Mammary epithelial cell (primary cell): ENCODE measurements at places on chromosomes 3 and 15. TPM values are rescaled to one million over a fixed set of nuclear protein-coding genes. Genes with fewer than 3 reads are reported as not detected.
A peak's percentile ranks its signal among the peaks of the same experiment; 100 is the strongest.

GRCh38 chr3:53554559-53555067 lies 60.2 kb downstream of the CACNA1D start:
- no peak for DNase-seq

DNA sequence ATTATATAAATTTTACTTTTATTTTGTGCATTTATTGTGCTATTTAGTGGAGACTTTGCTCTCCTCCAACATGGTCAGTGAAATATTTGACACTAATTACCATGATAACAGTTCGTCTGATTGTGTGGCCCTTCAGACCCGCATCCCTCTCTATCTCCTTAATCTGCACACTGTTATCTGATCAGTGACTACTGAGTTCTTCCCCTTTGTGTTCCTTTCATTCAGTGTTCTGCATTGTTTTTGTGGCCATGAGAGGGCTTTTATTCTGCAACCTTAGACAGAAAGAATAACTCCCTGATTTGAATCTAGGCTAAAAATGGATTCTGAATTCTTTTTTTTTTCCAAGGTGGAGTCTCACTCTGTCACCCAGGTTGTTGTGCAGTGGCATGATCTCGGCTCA lies 11.9 kb upstream of the FMN1 start:
- no peak for DNase-seq

GRCh38 chr3:196569003-196569516 lies 600 bp downstream of the FBXO45 start:
- DNase-seq: peak; percentile 61

DNA sequence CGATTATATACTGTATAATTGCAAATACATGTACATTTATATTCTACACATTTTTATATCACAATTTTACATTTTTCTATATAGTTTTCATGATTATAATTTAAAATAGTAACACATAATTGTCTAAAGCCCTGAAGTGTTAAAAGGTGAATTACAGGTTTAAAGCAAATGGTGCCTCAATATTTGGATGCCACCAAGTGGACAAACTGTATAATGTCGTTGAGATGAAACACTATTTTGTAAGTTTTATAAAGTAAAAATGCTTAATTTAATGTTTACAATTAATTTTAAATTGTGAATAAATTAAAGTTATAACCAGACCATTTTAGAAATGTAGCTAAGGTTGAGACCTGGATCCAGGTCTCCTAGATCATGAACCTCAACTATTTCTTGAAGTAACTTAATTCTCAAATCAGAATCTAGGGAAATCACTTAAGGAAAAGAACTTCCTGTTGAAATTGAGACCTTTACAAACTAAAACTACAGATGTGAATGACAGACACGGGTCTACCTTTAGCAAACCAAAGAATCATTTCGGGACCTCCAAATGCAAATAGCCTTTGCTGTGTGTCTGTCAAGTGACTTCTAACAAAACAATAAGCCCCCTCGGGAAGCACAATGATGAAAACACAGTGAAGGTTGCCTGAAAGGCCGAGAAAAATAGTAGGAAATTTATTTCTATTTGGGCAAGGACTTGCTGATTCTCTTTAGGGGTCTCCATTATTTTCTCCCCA lies 37.8 kb downstream of the EHHADH start:
- peak; percentile 14 for DNase-seq

DNA sequence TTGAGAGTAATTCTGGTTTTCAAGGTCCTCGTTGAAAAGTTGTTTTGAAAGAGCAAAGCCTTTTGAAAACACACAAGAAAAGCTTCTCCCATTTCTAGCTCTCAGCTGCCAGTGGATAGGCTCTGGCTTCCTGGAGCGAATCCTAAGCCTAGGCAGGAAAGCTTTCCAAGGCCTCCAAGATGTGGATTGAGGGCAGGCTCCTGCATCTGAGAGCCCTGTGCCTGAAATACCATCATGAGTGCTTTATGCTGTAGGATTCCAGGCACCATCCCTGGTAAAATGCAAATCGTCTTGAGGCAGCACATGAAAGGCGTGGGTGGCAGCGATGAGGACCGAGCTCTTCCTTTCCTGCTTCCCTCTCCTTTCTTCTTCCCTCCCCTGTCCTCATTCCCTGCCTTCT lies 60.7 kb upstream of the CORO2B start:
- no peak for DNase-seq

DNA sequence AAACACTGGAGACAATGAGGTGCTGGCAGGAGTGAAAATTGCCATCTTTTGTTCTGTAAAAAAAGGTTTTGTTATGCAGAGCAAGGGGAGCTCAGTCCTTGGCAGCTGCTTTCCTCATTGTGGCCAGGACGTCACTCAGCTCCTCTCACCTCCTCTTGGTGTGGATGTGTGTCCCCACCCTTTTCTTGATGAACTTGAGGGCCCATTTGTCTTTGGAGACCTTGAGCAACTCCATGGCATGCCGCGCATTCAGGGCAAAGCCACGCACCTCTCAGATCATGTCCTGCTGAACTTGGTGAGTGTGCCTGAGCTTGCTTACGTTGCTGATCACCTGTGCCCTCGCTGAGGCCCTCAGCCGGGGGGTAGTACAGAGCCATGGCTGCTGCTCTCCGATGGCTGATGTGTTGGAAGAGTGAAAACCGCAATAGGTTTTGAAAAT lies 24.5 kb upstream of the BDH1 start:
- DNase-seq: no peak

DNA sequence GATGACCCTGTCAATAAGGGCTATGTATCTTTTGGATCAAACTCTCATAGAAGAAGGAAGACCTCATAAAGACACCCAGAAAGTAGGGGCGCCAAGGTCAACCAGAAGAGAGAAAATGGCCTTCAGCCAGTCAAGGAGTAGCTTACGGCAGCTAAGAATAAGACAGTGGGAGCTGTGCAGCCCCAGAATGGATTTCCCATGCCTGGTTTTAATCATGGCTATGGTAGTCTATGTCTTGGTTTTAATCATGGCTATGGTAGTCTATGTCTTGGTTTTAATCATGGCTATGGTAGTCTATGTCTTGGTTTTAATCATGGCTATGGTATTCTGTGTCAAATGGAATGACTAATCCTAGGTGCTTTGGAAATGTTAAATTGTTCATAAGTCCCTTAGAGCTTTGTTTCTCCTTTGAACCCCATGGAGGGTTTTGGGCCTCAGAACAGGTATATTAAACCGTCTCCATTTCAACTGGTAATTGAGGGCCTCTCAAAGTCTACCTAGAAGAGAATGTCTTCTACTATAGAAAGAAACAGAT lies 742.0 kb upstream of the CFAP20DC start:
- no peak for DNase-seq

- no peak for DNase-seq
These were observed 62.6 kb upstream of the ATP11B start for GRCh38 chr3:182730675-182731042.

GRCh38 chr3:171480526-171480925 lies 20.3 kb upstream of the TNIK start:
- DNase-seq: no peak

The TUSC7 gene
- polyA plus RNA-seq: not detected

DNA sequence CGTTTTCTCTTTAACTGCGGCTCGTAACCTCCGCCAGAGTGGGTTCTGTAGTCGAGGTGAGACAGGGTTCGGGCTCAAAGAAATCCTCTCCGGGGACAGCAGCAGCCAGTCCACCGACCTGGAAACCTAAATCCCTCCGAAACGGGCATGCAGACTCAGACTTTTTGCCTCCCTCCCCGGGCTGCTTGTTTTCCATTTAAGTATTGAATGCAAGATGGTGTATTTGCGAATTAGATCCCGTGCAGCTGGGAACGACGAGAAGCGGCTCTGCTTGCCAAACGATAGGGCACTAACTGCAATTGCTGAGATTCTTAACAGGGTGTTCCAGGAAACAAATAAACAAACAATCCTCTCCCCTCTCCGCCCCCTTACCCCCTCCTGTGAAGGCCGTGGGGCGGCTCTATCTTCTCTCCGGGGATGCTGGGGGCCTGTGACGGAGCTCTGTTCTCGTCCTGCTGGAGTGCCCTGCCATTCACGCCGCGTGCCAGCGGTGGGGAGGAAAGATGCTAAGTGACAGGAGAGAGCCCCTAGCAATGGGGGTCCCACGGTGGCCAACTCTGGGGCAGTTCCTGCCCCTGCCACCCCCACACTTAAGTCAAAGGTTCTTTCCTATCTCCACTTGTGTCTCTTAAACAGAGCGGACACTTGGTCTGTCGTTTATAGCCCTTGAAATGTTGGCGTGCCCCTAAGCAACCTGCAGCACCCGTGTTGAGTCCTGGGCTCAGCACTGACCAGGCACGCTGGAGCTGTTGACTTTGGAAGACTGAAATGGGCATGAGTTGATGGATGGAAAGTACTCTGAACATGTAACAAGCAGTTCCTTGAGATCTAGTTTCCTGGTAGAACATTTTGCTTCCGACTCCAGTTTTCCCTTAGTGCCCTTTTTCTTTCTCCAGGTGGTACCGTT lies 1.3 kb upstream of the ETV5 start:
- DNase-seq: no peak

DNA sequence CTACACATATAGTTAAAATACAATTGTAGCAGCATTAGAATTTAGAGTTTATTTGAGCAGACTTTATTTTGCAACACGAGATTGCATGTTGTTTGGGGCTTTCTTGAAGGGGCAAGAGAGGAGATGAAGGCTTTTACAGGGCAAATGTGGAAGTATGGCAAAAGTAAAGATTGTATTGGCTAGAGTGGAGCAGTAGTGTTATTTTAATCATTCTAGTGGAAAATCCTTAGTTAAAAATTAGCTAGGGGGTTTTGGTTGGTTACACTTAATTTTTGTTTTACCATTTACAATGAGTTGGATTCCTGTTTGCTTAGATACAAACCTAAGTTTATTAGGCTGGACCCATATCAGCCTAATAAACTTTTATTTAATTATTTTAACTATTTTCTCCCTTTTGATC lies 4.6 kb downstream of the OR5H15 start:
- DNase-seq: no peak

DNA sequence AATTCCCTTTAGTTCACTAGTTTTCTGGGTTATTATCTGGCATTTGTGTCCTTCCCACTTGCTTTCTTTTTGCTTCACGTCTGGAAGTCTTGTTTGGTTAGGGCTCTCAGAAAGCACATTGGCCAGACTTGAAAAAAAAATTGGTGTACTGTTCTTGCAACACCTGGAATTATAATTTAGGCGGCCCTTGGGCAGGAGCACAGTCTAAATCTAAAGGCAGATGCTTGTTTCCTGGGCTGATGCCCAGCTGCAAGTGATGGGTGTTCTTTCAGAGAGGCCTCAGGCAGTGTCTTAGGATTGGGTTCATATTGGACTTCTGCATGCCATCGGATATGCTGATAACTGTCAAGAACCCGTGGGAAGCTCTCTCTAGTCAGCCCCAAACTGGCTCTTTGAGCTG lies 521.5 kb downstream of the PDCD6IP start:
- no peak for DNase-seq

DNA sequence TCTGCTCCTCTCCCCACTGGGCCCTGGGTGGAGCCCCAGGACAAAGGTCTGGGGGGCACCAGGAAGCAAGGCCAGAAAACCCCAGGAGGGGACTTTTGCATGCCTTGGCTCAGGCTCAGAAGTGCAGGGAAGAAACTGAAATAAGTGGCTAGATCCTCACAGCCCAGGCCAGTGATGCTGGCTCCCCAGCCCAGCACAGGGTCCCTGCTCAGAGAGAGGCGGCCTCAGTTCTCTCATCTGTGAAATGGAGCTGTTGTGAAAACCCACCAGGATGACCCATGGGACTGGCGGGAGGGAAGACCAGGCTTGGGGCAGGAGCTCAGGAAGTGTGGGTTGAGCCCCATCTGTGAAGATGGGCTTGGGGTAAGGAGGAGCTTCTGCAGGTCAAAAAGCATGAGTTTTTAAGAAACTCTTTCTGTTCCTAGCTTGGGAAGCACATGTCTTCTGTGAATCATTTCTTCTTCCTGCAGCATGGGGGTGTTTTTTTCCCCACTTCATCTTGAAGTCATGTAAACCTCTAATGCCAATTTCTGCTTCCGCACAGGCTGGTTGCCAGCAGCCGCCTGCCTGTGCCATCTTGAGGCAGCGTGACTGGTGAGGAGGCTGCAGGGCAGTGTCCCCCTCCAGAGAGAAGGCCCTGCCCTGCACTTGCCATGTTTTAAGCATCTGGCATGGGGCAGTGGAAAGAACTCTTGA lies 118.6 kb downstream of the SMAD6 start:
- DNase-seq: no peak

DNA sequence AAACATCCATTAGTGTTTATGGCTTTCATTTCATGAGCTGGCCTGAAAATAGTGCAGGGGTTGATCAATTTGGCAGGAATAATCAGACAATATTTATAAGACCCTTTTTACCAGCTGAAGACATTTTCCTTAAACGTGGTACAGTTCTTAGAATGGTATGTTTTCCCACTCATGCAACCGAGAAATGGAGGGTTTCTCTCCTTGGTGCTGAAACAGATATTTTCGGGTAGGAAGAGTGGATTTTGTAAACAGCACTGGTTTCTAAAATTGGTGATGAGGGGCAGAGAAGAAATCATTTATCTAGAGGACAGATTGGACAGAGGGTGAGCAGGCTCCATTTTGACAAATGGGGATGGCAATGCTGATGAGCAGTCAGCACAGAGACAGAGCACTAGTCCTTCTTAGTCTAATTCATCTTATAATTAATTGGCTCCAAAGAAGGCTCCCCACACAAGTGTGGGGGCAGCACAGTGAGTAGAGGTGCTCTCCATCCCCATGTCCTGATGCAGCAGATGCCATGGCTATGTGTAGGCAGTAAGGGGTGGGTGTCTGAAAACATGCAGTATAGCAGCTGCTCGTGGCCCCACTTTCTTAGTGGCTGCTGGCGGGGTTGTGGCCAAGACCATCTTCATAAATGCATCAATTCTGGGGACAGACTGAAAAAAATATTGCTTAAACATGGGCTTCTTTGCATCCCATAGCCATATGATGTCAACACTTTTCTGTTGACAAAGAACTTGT lies 18.1 kb upstream of the SLC7A14 start:
- DNase-seq: no peak

DNA sequence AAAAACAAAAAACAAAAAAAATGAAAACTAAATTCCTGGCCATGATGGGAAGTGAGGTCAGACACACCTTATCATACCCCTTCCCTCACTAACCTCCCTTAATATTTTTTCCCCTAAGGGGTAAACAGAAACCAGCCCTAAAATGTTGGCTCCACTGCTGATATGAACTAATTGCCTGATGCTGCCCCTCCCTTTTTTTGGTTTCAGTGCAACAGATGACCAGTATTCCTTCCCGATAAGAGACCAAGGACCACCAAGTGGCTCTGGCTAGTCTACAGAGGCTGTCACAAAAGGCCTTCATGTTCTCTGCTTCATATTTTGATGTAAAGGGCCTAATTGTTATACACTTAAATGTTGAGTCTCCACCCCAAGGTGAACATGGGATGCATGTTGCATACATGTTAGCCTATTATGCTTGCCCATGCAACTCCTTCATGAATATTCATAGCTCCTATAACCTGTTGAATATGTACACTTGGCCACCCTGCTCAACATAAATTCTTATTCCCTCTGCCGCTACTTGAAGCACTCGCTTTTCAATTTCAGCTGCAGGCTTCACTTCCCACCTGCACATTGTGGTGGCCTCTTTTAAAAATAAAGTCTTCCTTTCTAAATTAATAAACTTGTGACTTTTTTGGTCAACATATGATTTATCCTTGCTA lies 12.3 kb upstream of the STAC start:
- no peak for DNase-seq
